ENCODE measurements at places on chromosomes 1 and 21. TPM values are rescaled to one million over a fixed set of nuclear protein-coding genes. Genes with fewer than 3 reads are reported as not detected.

DNA sequence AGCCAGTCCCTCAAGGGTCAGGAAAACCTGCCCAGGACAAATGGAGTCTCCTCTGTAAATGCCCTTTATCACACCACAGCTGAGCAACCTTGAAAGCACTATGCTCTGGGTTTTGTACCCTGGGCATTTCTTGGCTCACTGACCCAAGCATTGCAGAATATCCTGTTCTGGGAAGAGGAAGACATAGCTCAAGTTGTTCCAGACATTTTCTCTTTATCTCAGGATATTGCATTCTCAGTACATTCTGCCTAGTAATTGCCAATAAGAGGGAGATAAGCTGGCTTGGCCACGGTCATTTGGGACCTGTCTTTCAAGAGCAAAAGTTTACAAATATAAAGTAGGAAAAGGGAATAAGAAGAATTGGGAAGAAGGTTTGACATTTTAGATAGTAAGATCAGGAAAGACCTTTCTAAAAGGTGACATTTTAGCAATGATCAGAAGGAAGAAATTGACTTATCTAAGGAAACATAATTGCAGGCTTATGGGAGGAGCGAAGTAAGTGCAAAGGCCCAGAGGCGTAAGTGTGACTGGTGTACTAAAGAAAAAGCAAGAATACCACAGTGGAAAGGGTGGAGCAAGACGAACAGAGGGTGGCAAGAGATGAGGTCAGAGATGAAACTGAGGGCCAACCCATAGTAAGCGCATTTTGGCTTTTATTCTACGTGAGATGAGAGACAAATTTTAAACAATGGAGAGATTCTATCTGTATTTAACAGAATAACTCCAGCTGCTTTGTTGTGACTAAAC lies 394.0 kb upstream of the CXADR start:
- peak; percentile 79 for DNase-seq

DNA sequence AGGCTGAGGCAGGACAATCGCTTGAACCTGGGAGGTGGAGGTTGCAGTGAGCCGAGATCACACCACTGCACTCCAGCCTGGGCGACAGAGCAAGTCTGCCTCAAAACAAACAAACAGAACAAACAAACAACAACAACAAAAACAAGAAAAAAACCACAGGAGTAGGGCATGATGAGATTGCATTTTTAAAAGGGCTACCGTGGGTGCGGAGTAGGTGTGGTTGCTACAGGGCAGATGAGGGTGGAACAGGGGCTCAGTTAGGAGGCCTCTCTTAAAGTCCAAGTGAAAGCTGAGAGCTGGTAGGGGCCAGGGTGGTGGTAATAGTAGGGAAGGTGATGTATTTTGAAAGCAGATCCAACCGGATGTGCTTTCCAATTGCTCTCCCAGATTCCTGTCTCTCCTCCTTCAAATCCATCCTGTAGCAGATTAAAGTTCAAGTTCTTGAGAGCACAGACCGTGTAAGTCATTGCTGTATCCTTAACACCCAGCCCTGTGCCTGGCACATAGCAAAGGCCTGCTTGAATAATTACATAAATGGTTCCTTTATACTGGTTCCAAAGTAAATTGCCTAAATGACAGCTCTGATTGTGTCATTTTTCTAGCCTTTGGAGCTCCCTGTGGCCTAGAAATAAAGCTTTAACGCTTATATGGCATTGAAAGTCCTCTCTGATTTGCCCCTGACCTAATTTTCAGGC lies 4.2 kb upstream of the LINGO4 start:
- DNase-seq = no peak

DNA sequence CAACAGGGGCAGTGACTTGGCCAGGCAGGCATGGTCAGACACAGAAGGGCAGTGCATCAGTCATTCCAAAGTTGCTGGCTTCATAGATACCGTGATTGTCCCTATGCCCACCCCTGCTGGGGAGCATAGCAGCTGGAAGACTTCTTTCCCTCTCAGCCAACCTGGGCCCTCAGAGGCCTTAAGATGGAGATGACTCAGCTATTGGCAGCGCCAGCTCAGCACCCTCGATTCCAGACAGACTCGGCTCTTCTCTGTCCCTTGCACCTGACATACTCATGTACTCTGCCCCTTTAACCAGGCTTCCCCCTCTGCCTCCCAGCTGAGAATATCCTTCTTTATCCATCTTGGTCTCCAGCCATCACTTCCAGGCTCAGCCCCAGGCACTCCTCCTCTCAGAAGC lies 16.8 kb downstream of the SLAMF8 start:
- no peak for DNase-seq

The EPHB2 gene
- 1.8 TPM for total RNA-seq

- DNase-seq = peak; percentile 70
These were observed 26.3 kb upstream of the MAN1C1 start for GRCh38 chr1:25590096-25590824.
